Stimulated activated CD8-positive, alpha-beta memory T cell treated with anti-CD3 and anti-CD28 coated beads, Interleukin-4, amount 100 ng/mL, for 48 hours (primary cell): ENCODE measurements at places on chromosomes 1 and 21.

- DNase-seq: no peak
These were observed 82.8 kb upstream of the BEND5 start for GRCh38 chr1:48859456-48859855.

GRCh38 chr21:44564886-44565598 lies 6.4 kb upstream of the KRTAP10-3 start:
- DNase-seq: no peak

DNA sequence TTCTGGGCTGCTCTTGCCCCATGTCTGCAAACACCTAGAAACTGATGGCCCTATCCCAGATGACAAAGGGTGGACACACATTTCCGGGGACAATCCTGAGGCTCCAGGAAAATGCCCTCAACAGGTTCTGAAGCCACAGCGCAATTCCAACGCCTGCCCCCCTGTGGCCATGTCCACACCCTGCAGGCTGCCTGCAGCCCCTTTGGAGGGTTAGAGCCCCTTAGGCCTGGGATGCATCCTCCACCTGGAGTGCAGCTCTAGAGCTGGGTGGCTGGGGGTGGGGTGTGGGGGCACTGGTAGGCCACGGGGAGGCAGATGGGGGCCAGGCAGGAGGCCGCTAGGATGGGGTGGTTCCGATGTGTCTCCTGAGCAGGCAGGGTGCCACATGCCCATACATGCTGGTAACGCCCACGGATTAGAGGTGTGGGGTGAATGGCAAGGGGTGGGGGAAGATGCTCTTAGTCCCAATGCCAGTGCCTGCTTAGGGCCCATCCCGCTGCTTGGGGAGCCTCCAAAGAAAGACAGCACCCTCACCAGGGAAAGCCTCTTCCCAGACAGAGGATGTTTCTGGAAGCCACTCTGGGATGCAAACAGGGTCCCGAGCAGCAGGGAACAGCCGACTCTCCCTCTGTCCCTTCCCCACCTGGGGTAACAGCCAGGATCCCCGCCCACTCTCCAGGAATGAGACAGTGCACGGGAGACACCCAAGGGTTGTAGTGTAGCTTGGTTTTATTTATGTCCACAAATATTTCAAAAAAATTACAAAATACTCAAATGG lies 34.0 kb downstream of the SLC45A1 start:
- DNase-seq: peak; percentile 48

DNA sequence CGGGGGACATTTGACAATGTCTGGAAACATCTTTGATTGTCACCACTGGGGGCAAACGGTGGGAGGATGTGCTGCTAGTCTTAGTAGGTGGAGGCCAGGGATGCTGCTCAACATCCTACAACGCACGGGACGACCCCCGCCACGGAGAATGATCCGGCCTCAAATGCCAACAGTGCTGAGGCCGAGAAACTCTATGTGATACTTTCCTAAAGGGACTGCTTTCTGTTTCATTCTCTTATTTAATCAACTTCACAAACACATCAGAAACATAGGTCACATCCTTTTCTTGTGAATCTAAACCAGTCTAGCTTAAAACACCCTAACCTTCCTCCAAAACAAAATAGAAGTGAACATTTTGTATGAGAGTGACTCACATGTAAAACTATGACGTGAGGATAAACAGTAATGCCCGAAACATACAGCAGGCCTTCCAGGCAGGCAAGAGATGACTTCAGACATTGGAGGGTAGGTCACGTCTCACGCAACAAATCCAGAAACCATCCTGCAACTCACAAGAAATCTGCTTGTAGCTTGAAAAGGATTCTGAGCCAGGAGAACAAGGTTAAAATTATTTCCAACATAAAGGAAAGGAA lies 37.2 kb upstream of the ETS2 start:
- peak; percentile 78 for DNase-seq

DNA sequence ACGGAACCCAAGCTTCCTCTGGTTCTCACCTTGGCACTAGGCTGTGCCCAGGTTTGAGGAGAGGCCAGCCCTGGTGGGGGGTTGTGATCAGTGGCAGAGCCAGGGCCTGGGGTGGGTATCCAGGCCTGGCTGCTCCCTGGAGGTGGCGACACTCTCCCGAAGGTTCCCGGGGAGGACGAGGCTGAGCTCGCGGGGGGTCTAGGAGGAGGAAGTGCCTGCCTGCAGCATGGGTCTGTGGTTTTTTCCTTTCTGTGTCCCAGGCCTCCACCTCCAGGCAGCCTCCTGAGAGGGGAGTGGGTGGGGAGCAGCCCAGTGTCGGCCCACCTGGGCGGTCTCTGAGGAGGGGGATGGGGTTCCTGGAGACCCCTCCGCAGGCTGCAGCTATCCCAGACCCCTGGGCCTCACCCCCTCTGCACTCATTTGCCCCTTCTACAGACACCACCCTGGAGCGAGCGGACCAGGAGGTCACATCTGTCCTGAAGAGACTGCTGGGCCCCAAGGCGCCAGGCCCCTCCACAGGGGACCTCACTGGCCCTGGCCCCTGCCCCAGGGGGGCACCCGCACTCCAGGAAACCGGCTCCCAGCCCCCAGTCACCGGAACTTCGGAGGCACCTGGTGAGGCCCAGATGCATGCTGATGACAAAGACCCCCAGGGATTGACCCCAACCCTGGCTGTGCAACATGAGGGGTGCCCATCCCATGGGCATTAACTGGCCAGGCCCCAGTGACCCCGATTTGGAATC lies 44.3 kb downstream of the TRIM11 start:
- no peak for DNase-seq

DNA sequence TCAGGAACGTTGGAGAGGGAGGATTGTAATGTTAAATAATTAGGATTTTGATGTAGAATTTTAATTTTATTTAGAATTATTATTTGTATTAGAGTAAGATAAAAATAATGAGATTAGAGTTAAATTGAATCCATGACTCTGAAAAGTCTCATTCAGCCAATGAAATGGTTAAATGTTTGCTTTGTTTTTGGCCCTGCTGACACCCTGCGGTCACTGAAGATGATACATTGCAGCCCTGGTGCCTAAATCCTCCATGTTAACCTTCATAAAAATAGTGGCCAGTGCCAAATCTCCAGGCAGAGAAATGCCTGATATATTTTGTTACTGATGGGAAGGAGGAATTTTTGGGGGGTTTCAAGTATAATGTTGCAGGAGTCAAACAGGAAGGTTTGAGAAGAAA lies 27.3 kb upstream of the RLF start:
- no peak for DNase-seq

GRCh38 chr1:173596097-173596825 lies 6.6 kb downstream of the SLC9C2 start:
- no peak for DNase-seq

DNA sequence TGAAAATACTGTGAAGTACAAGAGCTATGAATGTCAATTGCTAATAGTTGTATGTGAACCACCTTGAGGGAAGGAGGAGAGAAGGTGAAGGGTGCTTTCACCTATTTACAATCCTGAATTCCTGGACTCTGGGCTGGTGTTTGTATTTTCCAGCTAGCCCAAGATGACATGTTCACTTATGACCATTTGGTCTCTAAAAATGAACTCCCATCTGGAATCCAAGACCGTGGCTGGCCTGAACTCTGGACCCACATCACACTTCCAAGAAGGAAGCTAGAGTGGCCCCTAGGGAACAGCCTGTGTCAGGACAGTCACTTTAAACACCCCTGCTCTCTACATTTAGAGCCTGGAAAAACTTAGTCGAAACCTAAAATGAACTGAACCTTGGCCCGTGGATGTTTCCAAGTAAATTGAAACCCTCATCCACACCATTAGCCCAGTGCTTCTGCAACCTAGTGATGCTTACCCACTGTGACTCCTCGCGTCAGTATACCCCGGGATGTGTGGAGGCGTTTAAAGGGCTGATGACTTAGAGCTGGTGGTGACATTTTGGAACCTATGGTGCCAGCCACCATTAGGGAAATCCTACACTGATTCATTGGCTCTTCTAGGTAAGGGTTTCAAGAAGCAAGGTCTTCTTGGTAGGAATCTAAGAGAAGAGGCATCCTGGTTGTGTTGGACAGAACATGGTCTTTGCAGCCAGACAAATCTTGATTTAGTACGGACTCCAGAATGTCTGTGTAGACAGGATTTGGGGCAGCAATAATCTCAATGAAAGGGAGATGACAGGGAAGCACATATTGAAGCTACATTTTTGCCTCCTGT lies 171.5 kb upstream of the IRF2BP2 start:
- peak; percentile 71 for DNase-seq

DNA sequence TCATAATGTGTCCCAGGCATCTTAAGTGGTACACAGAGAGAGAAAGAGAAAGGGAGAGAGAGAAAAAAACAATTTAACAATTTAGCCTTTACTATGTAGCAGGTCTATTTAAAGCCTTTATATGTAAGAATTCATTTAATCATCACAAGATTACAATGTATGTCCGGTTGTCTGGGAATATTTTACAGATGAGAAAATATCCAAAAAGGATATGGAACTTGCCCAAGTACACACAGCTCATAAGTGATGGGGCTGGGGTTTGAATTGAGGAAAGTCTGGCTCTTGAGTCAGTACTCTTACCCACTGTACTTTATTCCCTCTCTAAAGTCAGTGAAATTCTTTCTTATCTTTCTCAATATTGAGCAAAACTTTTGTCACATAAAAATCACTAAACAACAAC lies 104.6 kb downstream of the LYPLAL1 start:
- no peak for DNase-seq
